B cell (primary cell): ENCODE measurements at places on chromosomes 5 and 9.
A peak's percentile ranks its signal among the peaks of the same experiment; 100 is the strongest.

- DNase-seq: no peak
Observed at GRCh38 chr5:43421450-43422133, 9.4 kb upstream of the CCL28 start.

GRCh38 chr5:151886546-151887275, 37.9 kb downstream of the GLRA1 start:
- DNase-seq: no peak

- DNase-seq: no peak
Observed at GRCh38 chr5:122421374-122422079, 109.5 kb downstream of the SNCAIP start.

- DNase-seq: no peak
Observed at GRCh38 chr5:144202726-144203125, 32.1 kb downstream of the KCTD16 start.

GRCh38 chr9:113935677-113936380, 59.7 kb downstream of the ZNF618 start:
- DNase-seq: no peak

GRCh38 chr9:37184905-37185867, 64.8 kb downstream of the ZCCHC7 start:
- no peak for DNase-seq

GRCh38 chr5:171635561-171636245, 149.9 kb upstream of the SMIM23 start:
- no peak for DNase-seq

GRCh38 chr9:113436728-113437515, 26.4 kb downstream of the C9orf43 start:
- no peak for DNase-seq

DNA sequence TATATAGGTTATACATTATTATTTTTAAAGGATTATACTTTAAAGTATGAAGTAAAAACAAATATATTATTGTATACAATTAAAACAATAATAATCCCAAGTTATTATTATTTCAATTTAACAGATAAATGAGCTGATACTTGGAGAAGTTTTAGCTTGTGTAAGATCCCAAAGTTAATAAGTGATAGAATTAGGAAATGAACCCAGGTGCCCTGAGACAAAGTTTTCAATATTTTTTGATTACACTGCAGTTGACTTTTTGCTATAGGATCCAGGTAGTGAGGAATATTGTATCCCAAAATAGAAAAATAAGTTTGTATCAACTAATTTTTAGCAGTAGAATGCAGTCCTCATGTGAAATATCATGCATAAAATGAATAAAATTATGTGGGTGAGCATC, 543.2 kb upstream of the ZNF608 start:
- no peak for DNase-seq

DNA sequence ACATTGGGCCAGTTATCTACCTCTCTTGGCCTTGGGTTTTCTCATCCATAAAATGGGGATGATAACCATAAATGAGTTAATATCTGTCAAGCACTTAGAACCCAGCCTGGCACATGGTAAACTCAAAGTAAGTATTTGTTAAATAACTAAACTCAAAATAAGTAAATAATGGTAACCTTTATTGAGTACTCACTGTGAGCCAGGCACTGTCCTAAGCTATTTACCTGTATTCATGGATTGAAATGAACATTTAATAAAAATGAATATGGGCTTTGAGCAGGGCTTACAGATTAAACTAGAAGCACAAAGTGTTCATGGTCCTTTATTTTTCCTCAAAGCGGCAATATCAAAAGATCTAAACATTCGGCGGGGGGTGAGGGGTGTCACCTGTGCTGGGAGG, 16.7 kb downstream of the CORO2A start:
- DNase-seq: no peak

- no peak for DNase-seq
Observed at GRCh38 chr9:98031935-98032334, 24.6 kb upstream of the NANS start.

- DNase-seq: no peak
Observed at GRCh38 chr9:5375790-5376477, 36.3 kb upstream of the RLN1 start.

- DNase-seq: no peak
Observed at GRCh38 chr9:87040410-87041009, 93.2 kb upstream of the GAS1 start.

DNA sequence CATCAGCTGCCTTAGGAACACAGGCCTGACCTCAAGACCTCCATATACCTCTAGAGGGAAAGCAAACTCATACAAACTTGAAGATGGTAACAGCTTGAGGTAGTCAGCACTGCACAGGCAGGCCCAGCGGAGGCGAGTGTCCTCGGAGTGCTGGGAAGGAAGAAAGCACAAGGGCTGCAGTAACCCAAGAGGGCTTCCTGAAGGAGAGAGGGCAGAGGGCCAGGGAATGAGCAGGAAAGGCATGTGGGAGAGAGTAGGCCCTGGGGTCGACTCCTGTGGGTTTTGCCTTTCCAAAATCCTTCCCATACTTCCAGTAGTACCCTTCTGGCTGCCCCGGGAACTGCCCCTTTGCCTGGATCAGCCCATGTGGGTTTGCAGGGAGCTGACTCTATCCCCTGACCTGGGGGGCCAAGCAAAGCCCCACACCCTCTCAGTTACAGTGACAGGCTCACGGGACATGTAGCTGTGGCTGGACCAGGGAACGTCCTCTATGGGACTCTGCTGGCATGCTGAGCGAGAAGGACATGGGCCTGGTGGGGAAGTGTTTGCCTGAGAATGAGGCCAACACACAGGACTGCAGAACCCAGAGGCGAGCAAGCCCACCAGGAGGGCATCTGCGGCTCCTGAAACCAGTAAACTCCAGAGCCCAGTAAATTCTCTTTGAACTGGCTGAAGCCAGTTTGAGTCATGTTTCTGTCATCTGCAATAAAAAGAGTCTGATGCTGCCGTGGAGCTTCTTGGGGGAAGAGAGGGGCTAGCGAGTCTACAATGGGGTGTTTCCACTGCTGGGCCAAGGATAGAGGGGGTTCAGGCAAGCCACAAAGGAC, 64.1 kb downstream of the COL23A1 start:
- no peak for DNase-seq

- no peak for DNase-seq
Observed at GRCh38 chr9:27967210-27967609, 393.9 kb upstream of the C9orf72 start.

GRCh38 chr9:34098307-34098706, 28.2 kb downstream of the DCAF12 start:
- peak; percentile 43 for DNase-seq

DNA sequence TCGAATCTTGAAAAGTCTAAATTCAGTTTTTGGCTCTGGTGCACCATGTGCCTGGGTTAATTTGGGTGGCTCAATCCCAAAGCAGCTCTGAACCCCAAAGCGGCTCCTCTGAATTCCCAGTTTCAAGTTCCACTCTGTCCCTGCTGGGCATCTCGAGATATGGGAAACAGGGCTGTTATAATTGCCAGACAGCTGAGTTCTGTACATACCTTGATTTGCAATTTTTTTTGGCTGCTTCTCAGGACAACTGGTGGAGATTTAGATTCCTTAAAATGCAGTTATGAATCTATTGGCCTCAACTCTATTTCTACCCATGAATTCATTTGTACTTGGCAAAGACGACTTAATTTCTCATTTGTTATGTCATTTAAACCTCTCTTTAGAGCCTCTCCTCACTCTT, 808.5 kb downstream of the TLE4 start:
- no peak for DNase-seq

GRCh38 chr5:127875235-127876021, 172.2 kb downstream of the CCDC192 start:
- peak; percentile 29 for DNase-seq

- DNase-seq: no peak
Observed at GRCh38 chr5:81017320-81017719, 57.2 kb downstream of the RASGRF2 start.

- DNase-seq: no peak
Observed at GRCh38 chr5:74145951-74146350, 494.6 kb downstream of the ENC1 start.

DNA sequence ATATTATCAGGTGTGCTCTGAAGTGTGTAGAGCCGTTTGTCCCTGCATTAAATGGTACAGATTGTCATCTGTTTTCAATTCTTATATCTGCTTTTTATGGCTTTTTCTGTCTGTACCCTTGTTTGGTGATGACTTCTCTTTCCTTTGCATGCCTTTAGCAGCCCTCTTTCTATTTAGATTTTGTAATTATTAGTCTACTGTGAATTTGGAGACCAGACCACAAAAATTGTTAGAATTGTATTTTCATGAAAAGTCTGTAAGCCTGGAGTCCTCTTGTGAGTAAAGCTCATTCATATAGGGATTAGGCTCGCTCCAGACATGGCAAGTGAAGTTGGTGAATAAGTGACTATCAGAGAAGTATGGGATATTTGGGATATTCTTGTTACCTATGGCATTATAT, 41.7 kb downstream of the NFX1 start:
- no peak for DNase-seq

DNA sequence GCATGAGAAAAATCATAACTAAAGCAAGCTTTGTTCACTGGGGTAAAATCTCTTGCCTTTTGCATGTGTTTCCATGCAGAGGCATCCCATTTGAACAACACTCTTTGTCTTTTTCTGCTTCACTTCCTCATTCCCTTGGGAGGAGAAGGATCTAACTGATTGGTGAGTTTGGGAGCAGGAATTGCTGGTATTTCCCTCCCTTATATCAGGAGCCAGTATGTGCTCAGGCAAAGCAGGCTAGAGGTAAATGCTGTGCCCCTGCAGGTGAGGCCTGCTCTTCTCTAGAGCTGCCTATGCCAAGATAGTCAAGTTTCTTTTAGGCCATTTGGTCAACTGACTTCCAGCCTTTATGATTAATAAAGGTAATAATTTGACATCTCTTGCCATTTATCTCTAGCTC, 179.9 kb downstream of the COX7C start:
- no peak for DNase-seq

DNA sequence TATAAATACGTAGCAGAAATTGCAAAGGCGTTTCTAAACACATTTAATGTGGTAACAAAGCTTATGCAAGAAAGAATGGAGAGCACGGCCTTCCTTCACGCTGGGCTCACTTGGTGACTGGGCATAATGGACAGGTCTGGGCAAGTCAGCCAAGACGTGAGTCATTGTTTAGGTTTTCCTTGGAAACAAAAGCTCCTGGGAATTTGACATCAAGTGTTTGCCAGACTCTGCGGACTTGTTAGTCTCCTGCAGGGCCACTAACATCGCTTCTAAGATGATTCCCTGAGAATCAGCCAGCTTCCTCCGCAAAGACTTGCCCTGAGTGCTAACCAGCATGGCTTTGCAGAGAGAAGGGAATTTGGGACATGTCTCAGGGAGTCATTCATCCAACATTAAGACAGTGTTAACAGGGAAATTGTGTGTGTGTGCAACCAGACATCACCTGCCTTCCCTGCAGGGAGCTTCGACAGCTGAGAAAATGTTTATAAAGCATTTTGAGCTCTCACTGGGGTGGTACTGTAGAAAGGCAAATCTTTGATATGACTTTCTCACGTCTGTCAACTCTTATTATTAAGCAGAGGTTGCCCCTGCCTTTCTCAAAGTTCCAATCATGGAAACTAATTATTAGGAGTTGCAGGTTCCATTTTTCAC, 182.5 kb downstream of the NTRK2 start:
- no peak for DNase-seq

DNA sequence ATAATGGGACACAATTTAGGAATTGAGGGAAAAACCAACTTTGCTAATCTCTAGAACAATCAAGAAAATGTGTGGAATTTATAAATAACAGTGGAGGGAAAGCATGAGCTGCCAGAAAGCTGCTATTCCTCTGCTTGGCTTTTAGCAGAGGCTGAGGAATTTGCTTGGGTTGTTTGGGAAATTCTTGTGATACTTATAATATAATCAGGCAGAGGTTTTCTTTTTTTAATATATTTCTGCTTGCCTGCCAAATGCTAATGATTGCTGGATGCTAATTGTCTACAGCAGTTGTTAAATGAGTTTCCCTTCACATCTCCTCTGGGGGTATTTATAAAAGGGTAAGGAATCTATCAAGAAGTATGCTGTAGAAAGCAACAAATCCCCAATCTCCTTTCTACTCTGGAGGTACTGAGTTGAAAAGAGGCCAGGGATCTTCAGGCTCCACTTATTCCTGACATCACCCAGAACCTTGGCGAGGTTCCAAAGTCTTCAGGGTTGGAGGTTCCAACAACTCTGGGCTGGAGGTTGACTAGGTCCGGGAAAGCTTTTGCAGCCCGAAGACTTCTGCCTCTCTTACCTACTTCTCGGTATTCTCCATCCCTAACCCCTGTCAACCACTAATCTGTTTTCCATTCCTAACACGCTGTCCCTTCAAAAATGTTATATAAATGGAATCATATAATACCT, 60.4 kb upstream of the TMED7 start:
- DNase-seq: no peak

- DNase-seq: no peak
Observed at GRCh38 chr5:107929080-107929479, 258.3 kb upstream of the EFNA5 start.

GRCh38 chr9:95023217-95024003, 294.1 kb downstream of the FANCC start:
- no peak for DNase-seq
